T-cell (primary cell): ENCODE measurements at places on chromosomes 7 and 10.

GRCh38 chr10:119221666-119222065 is 14.3 kb downstream of the GRK5 start:
- no peak for DNase-seq

- DNase-seq, result no peak
These were observed 14.5 kb downstream of the ITPRIP start for GRCh38 chr10:104323760-104324201.

DNA sequence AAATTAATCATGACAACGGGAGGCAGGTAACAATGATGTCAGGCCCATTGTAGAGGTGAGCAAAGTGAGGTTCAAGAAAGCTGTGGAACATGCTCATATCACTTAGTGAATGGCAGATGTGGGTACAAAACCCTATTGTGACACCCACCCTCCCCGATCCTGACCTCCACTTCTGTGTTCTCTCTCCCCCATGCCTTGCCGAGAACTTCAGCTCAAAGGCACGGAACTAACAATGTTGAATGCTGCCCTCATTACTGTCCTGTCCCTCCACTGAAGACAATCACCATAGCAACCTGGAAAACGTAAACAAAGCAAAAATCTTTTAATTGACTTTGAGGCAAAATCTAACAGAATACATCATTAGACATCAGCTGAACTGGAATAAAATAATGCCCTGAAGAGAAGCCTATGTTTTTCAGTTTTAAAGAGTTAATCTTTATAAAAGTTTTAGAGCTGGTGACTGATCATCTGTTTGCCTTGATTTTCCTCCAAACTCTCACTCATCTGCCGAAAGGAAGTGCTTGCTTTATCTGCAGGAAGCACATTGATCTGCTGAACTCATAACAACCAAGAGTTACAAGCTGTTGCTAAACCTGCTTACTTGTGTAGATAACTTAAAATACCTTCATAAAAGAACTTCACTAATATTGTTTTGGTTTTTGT is 133.6 kb downstream of the CUBN start:
- DNase-seq, result no peak

DNA sequence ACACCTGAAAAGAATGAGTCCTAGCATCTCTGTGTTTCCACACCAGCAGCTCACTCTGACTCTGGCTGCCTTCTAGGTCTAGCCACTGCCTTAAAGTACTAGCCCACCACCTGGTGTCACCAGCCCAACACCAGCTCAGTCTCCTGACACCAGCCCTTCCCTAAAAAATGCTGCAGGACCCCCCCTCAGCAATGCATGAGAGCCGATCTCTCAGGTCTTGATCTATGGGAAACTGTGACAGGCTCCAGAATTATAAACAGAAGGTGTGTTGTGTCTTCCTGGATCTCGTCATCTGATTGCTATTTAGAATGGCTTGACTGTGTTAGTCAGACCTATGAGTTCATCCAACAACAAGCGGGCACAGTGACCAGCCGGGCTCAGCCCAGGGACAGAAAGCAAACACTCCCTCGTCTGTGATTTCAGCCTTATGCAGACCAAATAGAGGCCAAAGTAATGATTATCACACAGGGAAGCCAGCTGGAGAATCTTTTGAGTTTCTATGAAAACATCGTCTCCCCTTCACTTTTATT is 66.6 kb downstream of the CUBN start:
- no peak for DNase-seq

GRCh38 chr7:101300465-101301376 is 20.9 kb downstream of the IFT22 start:
- DNase-seq, result no peak

DNA sequence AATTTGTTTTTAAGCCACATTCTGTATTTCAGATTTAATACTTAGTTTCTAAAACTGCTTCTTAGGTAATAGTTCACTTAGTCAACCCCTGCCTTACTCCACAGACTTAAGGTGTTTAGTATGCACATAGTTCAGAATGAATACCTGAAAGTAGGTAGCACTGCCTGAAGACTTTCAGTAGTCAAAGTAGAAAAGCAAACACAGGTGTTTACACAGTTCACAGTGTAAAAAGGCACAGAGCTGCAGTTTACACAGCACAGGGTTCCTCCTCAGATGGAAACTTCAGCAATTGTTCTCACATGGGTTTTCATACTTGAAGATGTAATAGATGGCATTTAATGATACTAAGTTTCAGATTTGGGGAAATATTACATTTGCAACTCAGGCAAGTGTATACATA is 3.1 kb upstream of the PKD1L1 start:
- no peak for DNase-seq

DNA sequence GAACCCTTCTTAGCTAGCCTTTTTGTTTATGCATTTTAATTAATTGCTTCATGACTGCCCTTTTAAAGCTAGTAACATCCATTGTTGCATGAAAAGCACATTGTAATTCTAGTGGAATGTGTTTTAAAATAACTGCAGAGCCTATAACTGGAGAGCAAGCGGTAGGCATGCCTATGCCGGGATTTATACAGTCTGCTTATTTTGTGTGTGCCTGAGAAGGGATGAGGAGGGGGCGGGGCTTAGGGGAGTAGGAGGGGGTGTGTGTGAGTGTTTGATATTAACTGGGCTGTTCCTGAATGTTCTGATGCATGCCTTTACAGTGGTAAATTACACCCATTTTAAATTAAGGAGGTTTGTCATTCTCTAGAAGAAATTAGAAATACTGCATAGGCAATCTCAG is 208.1 kb downstream of the TCF7L2 start:
- DNase-seq, result no peak

DNA sequence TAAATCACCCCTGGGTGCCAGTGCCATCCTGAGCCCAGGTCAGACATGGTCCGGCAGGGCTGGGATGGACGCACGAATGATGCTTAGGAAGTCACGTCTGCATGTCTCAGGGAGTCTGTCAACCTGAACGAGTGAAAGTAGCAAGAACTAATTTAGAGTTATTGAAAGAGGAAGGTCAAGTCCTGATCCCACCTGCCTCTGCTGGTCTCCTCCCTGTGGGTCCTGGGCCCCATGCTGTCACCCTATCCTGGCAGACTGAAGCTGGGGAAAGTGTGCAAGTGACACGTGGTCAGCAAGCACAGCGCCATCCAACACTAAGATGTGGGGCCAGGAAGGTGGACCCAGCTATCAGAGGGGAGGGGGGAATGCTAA is 26.1 kb upstream of the GRID1 start:
- no peak for DNase-seq

- DNase-seq, result no peak
These were observed 411.8 kb downstream of the SDK1 start for GRCh38 chr7:3712841-3713240.

DNA sequence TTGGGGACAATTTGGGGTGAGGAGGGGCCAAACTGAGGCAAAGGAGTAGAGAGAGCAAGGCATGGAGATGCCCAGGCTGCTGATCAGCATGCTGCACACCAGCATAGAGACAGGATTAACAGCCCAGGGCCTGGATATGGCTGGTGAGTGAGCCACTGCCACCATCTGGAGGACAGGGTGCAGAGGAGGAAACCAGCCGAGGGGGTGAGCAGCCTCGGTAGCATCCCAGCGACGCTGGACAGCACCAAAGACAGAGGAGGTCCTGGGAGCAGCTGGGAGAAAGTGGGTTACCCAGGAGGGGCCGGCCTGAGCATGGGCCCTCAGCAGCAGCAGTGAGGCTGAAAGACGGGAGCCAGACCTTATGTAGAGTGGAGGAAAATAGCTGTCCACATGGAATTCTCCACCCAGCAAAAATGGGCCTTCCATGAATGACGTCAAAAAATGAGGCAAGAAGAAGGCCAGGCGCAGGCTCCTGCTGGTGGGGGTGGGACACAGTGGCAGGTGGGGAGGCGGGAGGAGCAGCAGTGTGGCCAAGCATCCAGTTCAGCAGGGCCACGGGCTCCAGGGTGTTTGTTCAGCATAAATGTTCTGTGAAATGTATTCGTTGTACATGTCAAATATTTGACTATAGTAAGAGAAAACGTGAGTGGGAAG is 16.7 kb downstream of the RET start:
- no peak for DNase-seq

- DNase-seq, result no peak
These were observed 96.6 kb downstream of the CELF2 start for GRCh38 chr10:11114269-11114668.

GRCh38 chr10:97463363-97464132 is 17.6 kb downstream of the ZDHHC16 start:
- no peak for DNase-seq

GRCh38 chr7:92306153-92306552 is 60.4 kb downstream of the ANKIB1 start:
- DNase-seq, result no peak

GRCh38 chr10:36872702-36873393 is 252.6 kb upstream of the ANKRD30A start:
- DNase-seq, result no peak

- no peak for DNase-seq
These were observed 26.6 kb upstream of the DDC start for GRCh38 chr7:50591480-50592438.

GRCh38 chr10:4688168-4688567 is 137.8 kb upstream of the AKR1E2 start:
- DNase-seq, result no peak

DNA sequence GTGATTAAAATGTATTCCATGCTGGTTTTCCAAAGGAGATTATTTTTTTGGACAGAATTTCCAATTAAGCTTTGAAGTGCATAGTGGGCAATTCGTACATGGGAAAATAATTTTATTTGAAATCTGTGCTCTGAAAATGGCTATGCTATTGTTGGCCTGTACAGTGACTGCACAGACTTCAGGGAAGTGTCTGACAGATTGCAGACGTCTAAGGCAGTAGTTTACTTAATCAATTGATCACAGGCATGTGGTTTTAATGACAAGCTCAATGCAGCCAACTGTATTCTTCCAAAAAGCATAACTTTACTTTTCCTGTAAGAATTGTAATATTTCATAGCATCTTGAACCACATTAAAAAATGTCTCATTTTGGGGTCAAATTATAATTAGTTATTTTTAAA is 102.0 kb downstream of the SEMA3C start:
- DNase-seq, result no peak

DNA sequence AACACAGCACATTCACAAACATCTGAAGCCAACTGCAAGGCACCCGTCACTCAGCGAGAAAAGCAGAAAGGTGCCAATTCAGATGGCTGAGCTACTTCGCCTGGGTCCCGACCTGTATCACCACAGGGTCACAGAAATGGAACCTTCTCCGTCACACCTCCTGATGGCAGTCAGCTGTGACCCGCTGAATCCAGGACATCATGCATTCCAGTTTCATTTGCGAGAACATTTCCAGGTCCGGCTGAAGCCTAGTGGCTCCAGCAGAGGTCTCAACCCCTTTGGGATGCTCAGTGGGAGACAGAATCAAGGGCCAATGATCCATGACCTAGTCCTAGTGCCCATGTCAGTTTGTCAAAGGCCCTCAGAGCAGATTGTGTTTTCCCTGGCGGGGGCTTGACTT is 193.6 kb upstream of the KLF14 start:
- DNase-seq, result no peak

DNA sequence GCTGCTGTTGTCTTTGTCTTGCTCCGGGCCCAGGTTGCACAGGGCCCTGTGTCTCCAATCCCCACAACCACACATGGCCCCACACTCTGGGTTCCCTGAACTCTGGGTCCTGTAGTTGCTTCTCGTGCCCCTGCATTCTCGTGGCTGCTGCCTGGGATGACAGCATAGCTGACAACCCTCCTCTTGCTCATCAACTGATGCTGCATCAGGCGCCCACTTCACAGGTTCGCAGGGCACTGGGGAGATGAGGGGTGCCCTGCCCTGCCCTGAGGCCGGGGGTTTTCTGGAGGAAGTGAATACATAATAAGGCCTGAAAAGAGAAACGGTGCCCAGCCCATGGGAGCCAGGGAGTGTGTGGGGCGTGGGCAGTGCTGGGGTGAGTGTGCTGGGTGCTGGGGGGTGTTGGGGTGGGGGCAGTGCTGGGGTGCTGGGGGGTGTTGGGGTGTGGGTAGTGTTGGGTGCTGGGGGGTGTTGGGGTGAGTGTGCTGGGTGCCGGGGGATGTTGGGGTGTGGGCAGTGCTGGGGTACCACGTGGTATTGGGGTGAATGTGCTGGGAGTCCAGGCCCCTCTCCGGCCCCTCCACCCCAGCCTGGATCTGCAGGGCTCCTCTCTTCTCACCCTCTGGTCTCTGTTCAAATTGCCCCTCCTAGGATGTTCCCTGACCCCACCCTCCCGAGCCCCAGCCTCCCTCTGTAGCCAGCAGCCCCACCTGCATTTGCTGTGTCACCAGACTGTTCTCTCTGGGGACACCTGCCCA is 2.0 kb upstream of the MTG1 start:
- DNase-seq, result no peak

DNA sequence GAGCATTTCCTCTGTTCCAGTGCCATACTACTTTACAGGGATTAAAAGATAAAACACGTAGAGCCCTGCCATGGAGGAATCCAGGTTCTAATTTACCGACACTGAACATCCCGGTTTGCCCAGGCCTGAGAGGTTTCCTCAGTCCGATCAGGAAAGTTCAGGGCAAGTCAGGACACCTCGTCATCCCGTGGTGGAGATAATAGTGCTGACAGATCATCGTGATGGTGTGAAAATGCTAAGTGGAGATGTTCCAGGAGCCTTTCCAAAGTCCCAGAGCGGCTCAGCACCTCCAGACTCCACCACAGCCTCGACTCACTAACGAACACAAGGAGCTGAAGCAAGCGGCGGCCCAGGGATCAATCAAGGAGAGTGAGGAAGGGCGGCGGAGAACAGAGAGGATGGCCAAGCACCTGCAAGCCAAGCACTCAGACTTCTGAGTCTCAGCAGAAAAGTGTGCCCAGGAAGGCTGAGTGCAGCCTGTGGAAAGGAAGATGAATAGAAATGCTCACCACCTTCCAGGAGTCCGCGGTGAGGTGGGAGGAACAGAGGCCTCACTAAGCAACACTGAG is 103.7 kb upstream of the VWC2 start:
- no peak for DNase-seq

GRCh38 chr10:23192712-23193434 is 761 bp downstream of the PTF1A start:
- no peak for DNase-seq

- no peak for DNase-seq
These were observed 86.5 kb downstream of the RELN start for GRCh38 chr7:103902917-103903316.

DNA sequence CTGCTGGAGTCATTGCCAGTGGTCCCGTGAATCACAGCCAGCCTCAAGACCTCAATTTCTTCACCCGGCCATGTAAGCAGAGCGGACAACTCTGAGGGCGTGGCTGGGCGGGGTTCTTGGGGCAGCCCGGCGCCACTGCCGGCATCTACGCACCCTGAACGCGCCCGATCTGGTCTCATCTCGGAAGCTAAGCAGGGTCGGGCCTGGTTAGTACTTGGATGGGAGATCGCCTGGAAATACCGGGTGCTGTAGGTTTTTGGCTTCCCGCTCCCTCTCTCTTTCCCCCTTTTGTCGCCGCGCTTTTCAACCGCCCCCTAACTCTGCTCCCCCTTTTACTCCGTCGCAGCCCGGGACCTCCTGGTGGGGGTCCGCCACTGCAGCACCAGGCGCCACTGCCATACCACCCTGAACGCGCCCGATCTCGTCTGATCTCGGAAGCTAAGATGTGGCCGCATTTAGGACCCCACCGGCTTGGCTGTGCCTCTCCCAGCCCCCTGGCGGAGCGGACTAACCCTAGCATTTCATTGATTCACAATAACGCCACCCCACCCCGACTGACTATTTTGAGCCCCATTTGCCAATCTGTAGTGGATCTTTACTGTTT is 25.3 kb downstream of the GARIN1A start:
- peak; percentile 16 for DNase-seq

- no peak for DNase-seq
These were observed 49.9 kb downstream of the DNAJC1 start for GRCh38 chr10:21953585-21954057.
